ENCODE measurements at places on chromosomes 12 and 14. TPM values are rescaled to one million over a fixed set of nuclear protein-coding genes. Genes with fewer than 3 reads are reported as not detected.

AKAP5 gene
- 1.3 TPM for total RNA-seq

MYH7 gene
- not detected for total RNA-seq

GRCh38 chr12:131134523-131135310 lies 181.0 kb downstream of the ADGRD1 start:
- peaks cover 45% of the 10 kb centered on the region for H3K4me1 ChIP-seq
- no peaks in the 10 kb centered on the region for H3K27me3 ChIP-seq
- H3K36me3 ChIP-seq: no peaks in the 10 kb centered on the region
- H3K27ac ChIP-seq: peak overlapping the region; percentile 36
- DNase-seq: no peak

GRCh38 chr14:60981633-60982455 lies 799 bp downstream of the SLC38A6 start:
- H3K27me3 ChIP-seq: no peaks in the 10 kb centered on the region
- no peak overlapping the region for H3K27ac ChIP-seq
- H3K4me3 ChIP-seq: no peak overlapping the region
- H3K4me1 ChIP-seq: peaks cover 15% of the 10 kb centered on the region
- no peak for DNase-seq

GRCh38 chr12:101470939-101471338 lies 4.2 kb upstream of the SPIC start:
- no peaks in the 10 kb centered on the region for H3K4me1 ChIP-seq
- H3K27ac ChIP-seq: no peak overlapping the region
- no peak for DNase-seq

DNA sequence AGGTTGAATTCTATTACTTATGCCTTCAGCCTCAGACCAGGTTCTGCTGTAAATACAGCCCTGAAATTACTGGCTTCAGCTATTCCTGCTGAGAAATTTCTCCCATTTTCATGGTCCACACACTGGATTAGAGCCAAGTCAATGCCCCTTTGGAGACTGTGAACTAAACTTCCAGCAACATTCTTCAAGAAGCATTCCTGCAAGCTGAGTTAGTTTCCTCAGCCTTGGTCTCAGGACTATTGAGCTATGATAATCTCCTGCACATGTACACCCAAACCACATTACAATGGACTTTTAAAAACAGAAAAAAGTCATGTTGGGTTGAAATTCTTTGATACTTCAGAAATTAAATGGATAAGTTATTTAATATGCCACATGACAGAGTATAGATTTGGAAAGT lies 58.0 kb upstream of the AVPR1A start:
- no peaks in the 10 kb centered on the region for H3K4me1 ChIP-seq
- H3K36me3 ChIP-seq: no peaks in the 10 kb centered on the region
- DNase-seq: no peak

OLR1 gene
- not detected for total RNA-seq

DNA sequence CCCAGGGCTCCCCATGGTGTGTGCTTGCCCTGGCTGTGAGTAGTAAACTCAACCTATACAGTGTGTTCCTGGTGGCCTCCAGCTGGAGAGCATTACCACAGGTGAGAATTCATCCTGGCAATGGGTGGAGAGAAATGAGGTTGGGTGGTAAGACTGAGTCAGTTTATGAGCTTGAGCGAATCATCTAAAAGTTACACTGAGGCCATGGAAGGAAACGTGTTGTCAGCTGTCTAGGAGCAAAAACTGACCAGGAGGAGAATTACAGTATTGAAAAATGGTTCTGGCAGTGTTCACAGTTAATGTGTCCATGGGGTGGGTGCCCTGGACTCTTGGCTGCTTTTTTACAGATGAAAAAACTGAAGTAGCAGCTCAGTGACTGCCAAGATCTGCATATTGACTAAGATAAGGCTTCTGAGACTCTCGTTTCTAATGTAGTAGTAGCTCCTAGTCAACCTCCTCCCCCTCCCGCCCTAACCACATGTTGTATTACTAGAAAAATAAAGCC lies 202.0 kb upstream of the AMIGO2 start:
- no peak overlapping the region for H3K27ac ChIP-seq
- no peak overlapping the region for H3K4me3 ChIP-seq
- no peaks in the 10 kb centered on the region for H3K36me3 ChIP-seq
- no peak for DNase-seq
- no peaks in the 10 kb centered on the region for H3K27me3 ChIP-seq

DNA sequence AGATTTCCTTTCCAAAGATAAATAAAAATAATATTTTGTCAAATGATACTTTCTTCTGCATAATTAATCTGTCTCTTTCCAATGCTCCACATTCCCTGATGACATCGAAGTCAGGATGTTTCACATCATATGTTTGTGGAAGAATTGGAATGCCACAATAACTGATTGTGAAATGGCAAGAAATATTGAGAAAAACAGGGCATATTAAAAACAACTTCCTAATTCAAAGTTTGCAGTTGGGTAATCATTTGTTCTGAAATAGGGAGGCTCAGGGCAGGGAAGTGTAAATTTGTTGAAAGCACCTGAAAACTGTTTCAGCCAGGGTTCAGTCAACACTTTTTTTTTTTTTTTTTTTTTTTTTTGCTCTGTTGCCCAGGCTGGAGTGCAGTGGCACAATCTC lies 50.7 kb downstream of the BCAT1 start:
- peaks cover 37% of the 10 kb centered on the region for H3K4me1 ChIP-seq
- peaks cover 13% of the 10 kb centered on the region for H3K27me3 ChIP-seq
- no peak overlapping the region for H3K27ac ChIP-seq
- no peak for DNase-seq
- no peak overlapping the region for H3K4me3 ChIP-seq

FGF6 gene
- total RNA-seq: not detected

- peaks cover 12% of the 10 kb centered on the region for H3K36me3 ChIP-seq
- no peak for DNase-seq
- H3K27me3 ChIP-seq: no peaks in the 10 kb centered on the region
- H3K27ac ChIP-seq: no peak overlapping the region
- no peaks in the 10 kb centered on the region for H3K4me1 ChIP-seq
Observed at GRCh38 chr12:71639341-71639760, 24.3 kb downstream of the ZFC3H1 start.

DNA sequence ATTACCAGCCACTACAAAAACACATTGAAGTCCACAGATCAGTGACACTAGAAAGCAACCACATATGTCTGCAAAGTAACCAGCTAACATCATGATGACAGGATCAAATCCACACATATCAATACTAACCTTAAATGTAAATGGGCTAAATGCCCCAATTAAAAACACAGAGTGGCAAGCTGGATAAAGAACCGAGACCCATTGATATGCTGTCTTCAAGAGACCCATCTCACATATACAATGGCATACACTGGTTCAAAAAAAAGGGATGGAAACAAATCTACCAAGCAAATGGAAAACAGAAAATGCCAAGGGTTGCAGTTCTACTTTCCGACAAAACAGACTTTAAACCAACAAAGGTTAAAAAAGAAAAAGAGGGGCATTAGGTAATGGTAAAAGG lies 307.7 kb downstream of the GPHN start:
- no peak overlapping the region for H3K27ac ChIP-seq
- no peaks in the 10 kb centered on the region for H3K4me1 ChIP-seq
- peaks cover 40% of the 10 kb centered on the region for H3K36me3 ChIP-seq
- H3K27me3 ChIP-seq: no peaks in the 10 kb centered on the region

LALBA gene
- total RNA-seq: not detected

SLC41A2 gene
- total RNA-seq: 3.8 TPM

CIROP gene
- not detected for total RNA-seq

- DNase-seq: no peak
- no peak overlapping the region for H3K27ac ChIP-seq
- H3K4me1 ChIP-seq: no peaks in the 10 kb centered on the region
- H3K4me3 ChIP-seq: no peak overlapping the region
- no peaks in the 10 kb centered on the region for H3K36me3 ChIP-seq
- peaks cover 27% of the 10 kb centered on the region for H3K27me3 ChIP-seq
Observed at GRCh38 chr12:47458279-47458678, 247.6 kb downstream of the RPAP3 start.

GRCh38 chr14:21106176-21106497 lies 5.3 kb downstream of the TMEM253 start:
- H3K27me3 ChIP-seq: no peaks in the 10 kb centered on the region
- peaks cover 44% of the 10 kb centered on the region for H3K4me1 ChIP-seq
- H3K36me3 ChIP-seq: no peaks in the 10 kb centered on the region
- H3K4me3 ChIP-seq: peak overlapping the region; percentile 76
- peak overlapping the region; percentile 92 for H3K27ac ChIP-seq

PRIMA1 gene
- total RNA-seq: 2.1 TPM

SH2B3 gene
- total RNA-seq: 11.3 TPM

B4GALNT3 gene
- total RNA-seq: 2.6 TPM

- no peaks in the 10 kb centered on the region for H3K36me3 ChIP-seq
- DNase-seq: no peak
- no peak overlapping the region for H3K4me3 ChIP-seq
- no peaks in the 10 kb centered on the region for H3K4me1 ChIP-seq
- peaks cover 79% of the 10 kb centered on the region for H3K27me3 ChIP-seq
Observed at GRCh38 chr12:114090211-114090610, 124.1 kb upstream of the RBM19 start.

DNA sequence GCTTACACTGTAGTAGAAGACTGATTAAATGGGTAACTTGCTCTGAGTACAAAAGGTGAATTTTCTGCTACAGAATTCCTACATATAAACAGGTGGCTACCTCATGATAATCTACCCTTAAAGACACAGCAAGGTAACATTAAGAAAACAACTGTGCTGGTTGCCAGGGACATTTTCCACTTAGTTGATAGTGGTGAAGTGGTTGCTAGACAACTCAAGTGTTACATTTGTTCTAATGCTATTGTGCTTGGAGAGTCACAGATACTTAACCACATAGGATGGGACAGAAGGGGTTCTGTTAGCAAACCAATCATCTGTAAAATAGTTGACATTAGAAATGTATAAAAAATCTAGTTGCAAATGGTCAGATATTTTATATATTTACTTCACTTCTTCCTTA lies 870.3 kb upstream of the SEL1L start:
- H3K27ac ChIP-seq: no peak overlapping the region
- no peaks in the 10 kb centered on the region for H3K27me3 ChIP-seq
- no peak overlapping the region for H3K4me3 ChIP-seq
- no peak for DNase-seq
- no peaks in the 10 kb centered on the region for H3K4me1 ChIP-seq

- H3K36me3 ChIP-seq: peaks cover 5% of the 10 kb centered on the region
- peaks cover 3% of the 10 kb centered on the region for H3K27me3 ChIP-seq
- no peak for DNase-seq
- H3K27ac ChIP-seq: no peak overlapping the region
- H3K4me1 ChIP-seq: no peaks in the 10 kb centered on the region
Observed at GRCh38 chr14:53902307-53902706, 54.3 kb downstream of the BMP4 start.

DNA sequence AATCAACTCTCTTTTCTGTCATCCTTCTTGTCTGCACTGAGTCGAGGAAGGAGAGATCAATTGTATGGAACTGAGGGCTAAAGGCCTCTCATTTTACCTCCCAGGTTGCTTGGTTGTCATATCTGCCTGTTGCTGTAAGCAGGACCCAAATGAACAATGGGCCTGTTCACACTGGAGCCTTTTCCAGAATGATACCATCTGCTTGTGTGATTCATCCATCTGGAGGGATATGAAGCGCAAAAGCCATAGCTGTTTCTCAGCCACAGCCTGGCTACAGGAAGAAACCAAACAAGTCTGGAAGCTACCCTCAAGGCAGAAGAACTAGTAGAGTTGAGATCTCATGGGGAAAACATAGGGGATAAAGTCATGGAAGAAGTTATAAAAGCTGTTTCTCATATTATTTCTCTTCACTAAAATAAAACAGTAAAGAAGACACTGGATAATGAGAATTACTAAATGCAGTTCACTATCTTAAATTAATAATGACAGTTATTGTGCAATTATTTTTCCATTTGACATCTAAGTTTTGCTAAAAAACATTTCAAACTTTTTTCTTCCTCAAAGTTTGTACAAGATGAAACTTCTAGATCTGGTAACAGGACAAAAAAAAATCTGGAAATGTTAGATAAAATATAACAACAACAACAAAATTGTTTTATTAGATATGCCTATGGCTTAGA lies 106.3 kb downstream of the SPTSSA start:
- no peaks in the 10 kb centered on the region for H3K36me3 ChIP-seq
- no peaks in the 10 kb centered on the region for H3K27me3 ChIP-seq
- H3K4me1 ChIP-seq: peaks cover 17% of the 10 kb centered on the region
- H3K4me3 ChIP-seq: no peak overlapping the region

DNA sequence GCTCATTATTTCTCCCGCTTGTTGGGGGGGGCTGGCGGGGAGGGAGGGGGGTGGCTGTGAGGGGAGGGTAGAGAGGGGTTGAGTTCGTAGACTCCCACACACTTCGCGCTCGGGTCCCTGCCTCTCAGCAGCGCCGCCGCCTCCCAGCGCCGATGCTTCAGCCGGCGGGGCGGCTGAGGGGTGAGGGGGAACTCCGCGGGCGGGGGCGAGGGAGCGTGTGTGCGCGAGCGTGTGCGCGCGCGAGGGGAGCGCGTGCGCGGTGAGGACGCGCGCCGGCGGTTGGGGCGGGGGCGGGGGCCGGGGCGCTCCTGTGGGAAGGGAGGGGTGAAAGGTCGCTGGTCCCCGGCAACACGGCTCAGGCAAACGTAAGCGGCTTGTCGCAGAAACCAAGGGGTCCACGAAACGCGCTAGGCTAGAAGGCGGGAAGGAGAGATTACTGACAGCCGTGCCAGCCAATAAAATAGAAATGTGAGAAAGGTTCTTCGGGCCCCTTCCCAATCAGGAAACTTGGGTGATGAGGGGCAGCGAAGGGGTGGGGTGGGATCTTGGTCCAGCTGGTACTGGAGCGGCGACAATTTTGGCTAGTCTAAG lies 343 bp upstream of the NOVA1 start:
- peaks cover 2% of the 10 kb centered on the region for H3K27me3 ChIP-seq
- peak overlapping the region; percentile 45 for H3K27ac ChIP-seq
- peak; percentile 97 for DNase-seq
- H3K4me1 ChIP-seq: peaks cover 50% of the 10 kb centered on the region

CCDC197 gene
- not detected for total RNA-seq

PELI2 gene
- 16.2 TPM for total RNA-seq

DNA sequence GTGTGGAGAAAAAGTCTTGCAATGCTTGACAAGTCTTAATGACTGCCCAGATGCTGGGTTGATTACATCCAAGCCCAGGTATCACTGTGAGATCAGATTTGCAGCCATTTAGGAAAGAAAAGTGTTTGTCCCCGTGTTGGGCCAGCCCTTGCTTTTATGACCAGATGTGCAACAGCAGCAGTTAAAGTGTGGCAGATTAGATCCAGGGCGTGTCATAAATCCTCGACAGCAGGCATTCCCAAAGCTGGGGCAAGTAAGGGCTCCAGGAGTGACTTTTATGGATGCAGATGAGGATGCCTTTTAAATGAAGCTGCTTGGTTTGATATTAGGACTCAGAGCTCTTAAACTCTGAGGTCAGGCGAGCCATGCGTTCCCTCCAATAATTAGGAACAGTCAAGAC lies 1.7 kb downstream of the SMOC1 start:
- H3K27me3 ChIP-seq: no peaks in the 10 kb centered on the region
- peaks cover 68% of the 10 kb centered on the region for H3K4me1 ChIP-seq
- H3K36me3 ChIP-seq: peaks cover 23% of the 10 kb centered on the region
- peak overlapping the region; percentile 89 for H3K4me3 ChIP-seq
- H3K27ac ChIP-seq: no peak overlapping the region
- no peak for DNase-seq

- H3K27ac ChIP-seq: no peak overlapping the region
- peaks cover 12% of the 10 kb centered on the region for H3K4me1 ChIP-seq
- no peaks in the 10 kb centered on the region for H3K36me3 ChIP-seq
- H3K27me3 ChIP-seq: no peaks in the 10 kb centered on the region
Observed at GRCh38 chr12:3882896-3883564, 9.8 kb upstream of the PARP11 start.

All from neural crest cell (in vitro differentiated cells).